Activated T-helper 1 cell treated with anti-CD3 and anti-CD28 coated beads, Interleukin-12 subunit alpha, Interleukin-12 subunit beta, Interleukin-2, Interleukin-4 antibody, amounts not matched to agents 30 ng/mL and 10 ng/mL and 1 ng/mL, durations not matched to agents 14 hours and 24 hours and 36 hours (primary cell): ENCODE measurements at places on chromosomes 6 and 20.
A peak's percentile ranks its signal among the peaks of the same experiment; 100 is the strongest.

GRCh38 chr6:131635384-131636340, 1.4 kb upstream of the ENPP3 start:
- no peak overlapping the region for H3K27ac ChIP-seq
- H3K4me3 ChIP-seq: no peak overlapping the region
- no peak for DNase-seq
- peaks cover 1% of the 10 kb centered on the region for H3K36me3 ChIP-seq
- peaks cover 6% of the 10 kb centered on the region for H3K27me3 ChIP-seq

GRCh38 chr6:110564703-110565421, 88.4 kb upstream of the SLC22A16 start:
- H3K4me1 ChIP-seq: peaks cover 20% of the 10 kb centered on the region
- no peak overlapping the region for H3K27ac ChIP-seq
- no peak for DNase-seq
- no peak overlapping the region for H3K4me3 ChIP-seq

GRCh38 chr6:139625081-139625939, 250.9 kb upstream of the CITED2 start:
- no peaks in the 10 kb centered on the region for H3K36me3 ChIP-seq
- no peak overlapping the region for H3K27ac ChIP-seq
- H3K4me3 ChIP-seq: no peak overlapping the region
- no peak for DNase-seq

DNA sequence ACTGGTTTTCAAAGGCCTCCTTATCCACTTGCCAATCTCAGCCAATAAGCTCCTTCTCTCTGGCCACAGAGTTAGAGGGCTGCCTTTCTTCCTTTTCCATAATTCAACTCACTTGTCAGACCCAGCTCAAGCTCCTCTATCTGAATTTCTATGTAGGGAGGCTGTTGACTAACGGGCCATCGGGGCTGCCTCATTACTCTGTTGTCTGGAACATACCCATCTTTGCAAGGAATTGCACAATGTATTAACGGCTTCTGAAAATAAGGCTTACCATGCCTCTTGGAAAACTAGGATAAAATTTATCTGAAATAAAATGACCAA, 28.5 kb upstream of the KIF6 start:
- H3K4me3 ChIP-seq: no peak overlapping the region
- no peaks in the 10 kb centered on the region for H3K4me1 ChIP-seq
- no peak overlapping the region for H3K27ac ChIP-seq
- no peaks in the 10 kb centered on the region for H3K36me3 ChIP-seq
- DNase-seq: no peak
- H3K27me3 ChIP-seq: peaks cover 2% of the 10 kb centered on the region

DNA sequence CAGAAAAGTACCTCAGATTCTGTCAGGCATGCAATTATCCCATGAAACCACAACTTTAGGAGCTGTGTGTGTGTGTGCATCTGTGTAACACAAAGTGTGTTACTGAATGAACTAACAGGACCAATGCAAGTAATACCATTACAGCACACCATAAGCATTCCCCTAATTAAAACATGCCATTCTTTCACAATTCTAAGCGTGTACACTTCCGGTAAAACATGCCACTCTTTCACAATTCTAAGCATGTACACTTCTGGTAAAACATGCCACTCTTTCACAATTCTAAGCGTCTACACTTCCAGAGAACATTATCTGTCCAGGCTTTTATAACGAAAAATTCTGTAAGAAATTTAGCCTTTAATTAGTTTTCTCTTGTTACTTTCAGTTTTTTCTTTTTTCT, 238.2 kb downstream of the GMDS start:
- DNase-seq: no peak
- H3K36me3 ChIP-seq: peaks cover 9% of the 10 kb centered on the region
- H3K27me3 ChIP-seq: no peaks in the 10 kb centered on the region
- H3K27ac ChIP-seq: no peak overlapping the region
- H3K4me1 ChIP-seq: no peaks in the 10 kb centered on the region

GRCh38 chr6:134550604-134551003, 232.7 kb upstream of the SGK1 start:
- H3K27ac ChIP-seq: no peak overlapping the region
- H3K4me3 ChIP-seq: no peak overlapping the region
- no peaks in the 10 kb centered on the region for H3K4me1 ChIP-seq
- peaks cover 5% of the 10 kb centered on the region for H3K27me3 ChIP-seq
- peaks cover 1% of the 10 kb centered on the region for H3K36me3 ChIP-seq

- H3K4me1 ChIP-seq: peaks cover 57% of the 10 kb centered on the region
- H3K27ac ChIP-seq: peak overlapping the region; percentile 91
- H3K4me3 ChIP-seq: peak overlapping the region; percentile 53
Measured at GRCh38 chr6:112016320-112016719, 37.6 kb upstream of the CCN6 start.

GRCh38 chr20:19021406-19022117, 190.9 kb upstream of the SLC24A3 start:
- H3K36me3 ChIP-seq: no peaks in the 10 kb centered on the region
- no peak overlapping the region for H3K4me3 ChIP-seq
- no peak overlapping the region for H3K27ac ChIP-seq
- DNase-seq: no peak

- no peak overlapping the region for H3K4me3 ChIP-seq
- peaks cover 2% of the 10 kb centered on the region for H3K27me3 ChIP-seq
- DNase-seq: no peak
- no peaks in the 10 kb centered on the region for H3K36me3 ChIP-seq
- no peak overlapping the region for H3K27ac ChIP-seq
- H3K4me1 ChIP-seq: no peaks in the 10 kb centered on the region
Measured at GRCh38 chr6:147579667-147580066, 71.2 kb downstream of the SAMD5 start.

DNA sequence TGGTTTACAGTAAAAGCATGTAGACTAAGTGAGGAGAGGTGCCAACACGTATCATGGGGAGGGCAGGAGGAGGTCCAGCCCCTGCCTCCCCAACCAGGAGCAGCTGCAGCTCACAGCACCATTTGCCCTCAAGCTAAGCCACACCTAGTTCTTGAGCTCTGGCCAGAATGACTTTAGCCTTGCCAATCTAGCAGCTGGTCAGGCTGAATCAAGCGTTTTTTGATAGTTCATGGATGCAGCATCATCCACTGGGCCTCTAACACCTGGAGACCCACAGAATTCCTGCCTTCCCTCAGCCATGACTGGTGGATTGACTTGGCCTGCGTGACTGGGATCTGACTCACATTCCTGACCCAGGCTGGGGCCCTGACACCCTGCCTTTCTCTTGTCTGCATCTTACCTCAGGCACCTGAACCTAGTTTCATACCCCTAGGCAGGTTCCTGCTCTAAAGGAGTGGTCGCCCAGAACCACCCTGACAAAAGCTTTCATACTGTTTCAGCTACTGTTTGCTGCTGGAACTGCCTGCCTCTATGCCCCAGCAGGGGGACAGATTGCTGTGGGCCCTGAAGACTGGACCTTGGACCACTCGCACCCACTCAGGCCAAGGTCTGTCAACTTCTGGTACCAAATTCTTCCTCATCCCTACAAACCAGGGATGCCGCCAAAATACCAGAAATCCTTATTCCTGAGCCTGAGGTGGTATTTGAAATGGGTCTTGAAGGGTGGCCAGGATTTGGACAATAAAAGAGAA, 122.3 kb downstream of the QRSL1 start:
- H3K4me3 ChIP-seq: no peak overlapping the region
- DNase-seq: no peak
- no peaks in the 10 kb centered on the region for H3K4me1 ChIP-seq
- no peaks in the 10 kb centered on the region for H3K36me3 ChIP-seq

DNA sequence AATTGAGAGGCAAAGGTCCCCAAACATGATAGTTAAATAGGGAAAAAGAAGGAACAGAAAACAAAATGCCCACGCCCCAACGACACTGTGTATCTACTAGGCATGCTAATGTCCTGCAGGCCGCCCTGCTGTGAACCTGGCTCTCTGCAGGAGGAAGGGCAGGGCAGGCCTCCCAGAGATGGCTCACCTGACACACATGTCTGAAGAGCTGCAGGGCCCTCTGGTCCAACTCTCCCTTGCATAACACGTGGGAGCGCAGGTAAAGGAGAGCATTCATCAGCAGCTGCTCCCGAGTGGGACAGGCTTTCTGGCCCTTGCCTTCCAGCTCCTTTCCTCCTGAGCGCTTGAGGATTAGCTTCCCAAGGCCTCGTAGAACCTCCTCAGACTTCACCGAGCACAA, 53.7 kb upstream of the LYRM2 start:
- H3K27ac ChIP-seq: no peak overlapping the region
- H3K4me3 ChIP-seq: no peak overlapping the region
- H3K4me1 ChIP-seq: no peaks in the 10 kb centered on the region
- H3K36me3 ChIP-seq: peaks cover 39% of the 10 kb centered on the region
- DNase-seq: no peak
- no peaks in the 10 kb centered on the region for H3K27me3 ChIP-seq

DNA sequence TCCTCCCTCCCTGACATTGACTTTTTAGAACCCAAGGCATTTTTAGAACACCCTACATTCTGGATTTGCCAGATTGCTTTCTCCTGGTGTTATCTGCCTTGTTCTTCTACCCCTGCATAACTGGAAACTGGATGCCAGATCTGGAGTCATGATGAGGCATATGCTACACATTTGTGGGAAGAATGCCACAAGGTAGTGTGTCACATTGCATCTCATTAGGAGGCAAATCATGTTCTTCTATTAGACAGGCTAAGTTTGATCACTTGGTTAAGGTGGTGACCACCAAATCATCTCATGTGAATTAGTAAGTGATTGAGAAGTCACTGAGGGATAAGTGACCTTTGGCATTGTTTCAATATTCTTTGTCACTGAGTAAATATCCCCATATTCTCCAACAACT, 12.9 kb upstream of the NKX2-2 start:
- peaks cover 6% of the 10 kb centered on the region for H3K4me1 ChIP-seq
- H3K4me3 ChIP-seq: no peak overlapping the region
- DNase-seq: no peak
- no peaks in the 10 kb centered on the region for H3K36me3 ChIP-seq

- H3K4me3 ChIP-seq: no peak overlapping the region
- H3K36me3 ChIP-seq: no peaks in the 10 kb centered on the region
- H3K27ac ChIP-seq: no peak overlapping the region
Measured at GRCh38 chr6:108417027-108417426, 122.2 kb downstream of the AFG1L start.

- DNase-seq: no peak
- no peak overlapping the region for H3K27ac ChIP-seq
- peaks cover 20% of the 10 kb centered on the region for H3K27me3 ChIP-seq
- H3K4me1 ChIP-seq: no peaks in the 10 kb centered on the region
Measured at GRCh38 chr6:113846577-113846976, 10.6 kb upstream of the MARCKS start.

DNA sequence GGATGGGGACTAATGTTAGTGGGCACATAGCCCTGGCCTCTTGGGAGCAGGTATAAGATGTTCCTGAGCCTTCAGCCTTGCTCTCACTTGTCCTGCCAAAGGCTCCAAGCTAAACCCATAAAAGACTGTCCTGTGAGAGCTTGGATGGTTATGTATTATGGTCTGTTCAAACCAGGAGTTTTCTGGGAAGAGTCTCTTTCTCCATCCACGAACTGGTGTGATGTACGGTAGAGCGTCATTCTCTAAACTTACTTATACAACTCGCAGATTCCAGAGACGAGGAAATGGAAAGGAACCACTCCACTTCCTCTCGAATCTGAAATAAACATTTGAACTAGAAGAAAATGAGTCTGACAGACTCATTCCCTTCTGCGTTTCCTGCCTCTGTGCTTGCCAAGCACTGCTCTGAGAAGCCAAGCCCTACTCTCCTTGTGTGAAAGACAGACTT, 5.3 kb downstream of the SOBP start:
- no peak for DNase-seq
- no peak overlapping the region for H3K27ac ChIP-seq
- H3K4me3 ChIP-seq: no peak overlapping the region
- peaks cover 10% of the 10 kb centered on the region for H3K4me1 ChIP-seq

DNA sequence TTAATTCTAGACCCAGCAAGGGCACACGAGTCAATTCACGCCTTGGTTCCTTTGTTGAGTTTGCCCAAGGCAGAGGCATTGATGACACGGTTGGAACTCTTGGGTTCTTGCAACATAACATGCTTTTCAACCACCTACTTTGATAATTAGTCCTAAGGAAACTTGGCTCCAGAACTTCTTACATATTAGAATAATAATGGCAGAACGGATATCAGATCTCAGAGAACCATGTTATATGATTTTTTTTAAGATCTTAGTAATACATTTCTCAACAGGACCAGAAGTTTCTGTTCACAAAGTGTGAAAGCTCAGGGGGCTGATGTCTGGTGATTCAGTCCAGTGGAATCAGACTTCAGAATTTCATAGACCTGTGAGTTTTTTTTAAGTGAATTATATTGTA, 19.2 kb downstream of the SPTLC3 start:
- H3K4me3 ChIP-seq: no peak overlapping the region
- H3K36me3 ChIP-seq: no peaks in the 10 kb centered on the region
- no peaks in the 10 kb centered on the region for H3K4me1 ChIP-seq
- H3K27me3 ChIP-seq: no peaks in the 10 kb centered on the region

DNA sequence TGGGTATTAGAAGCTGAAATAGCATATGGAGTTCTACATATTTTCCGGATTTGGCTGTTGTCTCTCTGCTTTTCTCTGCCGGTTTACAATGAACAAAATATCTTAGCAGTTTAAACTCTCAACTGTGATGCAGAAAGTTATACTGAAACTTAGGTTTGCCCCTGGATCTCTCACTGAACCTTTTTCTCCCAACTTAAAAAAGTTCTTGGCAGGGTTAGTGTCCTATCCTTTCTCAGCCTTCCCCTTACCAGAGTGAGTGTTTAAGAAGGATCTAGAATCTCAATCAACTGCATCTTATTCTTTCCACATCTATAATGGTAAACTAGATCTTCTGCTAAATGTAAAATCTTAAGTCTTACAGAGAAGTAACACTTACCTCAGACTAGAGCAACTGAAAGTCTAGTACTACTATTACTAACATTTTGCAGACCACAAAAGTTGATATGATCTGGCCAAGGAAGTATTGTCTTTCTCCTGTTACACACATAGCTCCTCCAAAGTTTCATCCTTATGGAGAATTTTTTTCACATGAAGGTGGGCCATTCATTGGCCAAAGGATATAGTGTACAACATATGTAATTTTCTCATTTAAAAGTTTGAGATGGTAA, 392.3 kb upstream of the RUNX2 start:
- peak overlapping the region; percentile 59 for H3K4me3 ChIP-seq
- no peak for DNase-seq
- H3K27ac ChIP-seq: peak overlapping the region; percentile 86
- peaks cover 68% of the 10 kb centered on the region for H3K4me1 ChIP-seq

- H3K36me3 ChIP-seq: peaks cover 19% of the 10 kb centered on the region
- H3K27ac ChIP-seq: no peak overlapping the region
- no peak for DNase-seq
- H3K4me3 ChIP-seq: no peak overlapping the region
Measured at GRCh38 chr6:137892271-137892708, 25.2 kb downstream of the TNFAIP3 start.

- H3K4me3 ChIP-seq: no peak overlapping the region
- H3K27ac ChIP-seq: no peak overlapping the region
- H3K27me3 ChIP-seq: peaks cover 12% of the 10 kb centered on the region
- DNase-seq: no peak
- no peaks in the 10 kb centered on the region for H3K36me3 ChIP-seq
- no peaks in the 10 kb centered on the region for H3K4me1 ChIP-seq
Measured at GRCh38 chr20:8036771-8037170, 17.2 kb upstream of the TMX4 start.

GRCh38 chr6:140494321-140495108, 1120.1 kb upstream of the CITED2 start:
- H3K27ac ChIP-seq: no peak overlapping the region
- H3K27me3 ChIP-seq: peaks cover 4% of the 10 kb centered on the region
- no peak overlapping the region for H3K4me3 ChIP-seq
- no peak for DNase-seq
- no peaks in the 10 kb centered on the region for H3K36me3 ChIP-seq

- peak overlapping the region; percentile 97 for H3K27ac ChIP-seq
- peaks cover 70% of the 10 kb centered on the region for H3K4me1 ChIP-seq
- H3K4me3 ChIP-seq: peak overlapping the region; percentile 75
- H3K36me3 ChIP-seq: peaks cover 29% of the 10 kb centered on the region
- no peaks in the 10 kb centered on the region for H3K27me3 ChIP-seq
Measured at GRCh38 chr6:149233056-149233715, 84.3 kb upstream of the TAB2 start.
